ENCODE measurements at places on chromosomes 5 and 9.

GRCh38 chr5:83474161-83474796 lies 2.7 kb downstream of the VCAN start:
- peak; percentile 85 for DNase-seq

GRCh38 chr5:103433211-103433610 lies 129.4 kb downstream of the NUDT12 start:
- no peak for DNase-seq

- no peak for DNase-seq
These were observed 32.3 kb upstream of the TMEM171 start for GRCh38 chr5:73088026-73088425.

DNA sequence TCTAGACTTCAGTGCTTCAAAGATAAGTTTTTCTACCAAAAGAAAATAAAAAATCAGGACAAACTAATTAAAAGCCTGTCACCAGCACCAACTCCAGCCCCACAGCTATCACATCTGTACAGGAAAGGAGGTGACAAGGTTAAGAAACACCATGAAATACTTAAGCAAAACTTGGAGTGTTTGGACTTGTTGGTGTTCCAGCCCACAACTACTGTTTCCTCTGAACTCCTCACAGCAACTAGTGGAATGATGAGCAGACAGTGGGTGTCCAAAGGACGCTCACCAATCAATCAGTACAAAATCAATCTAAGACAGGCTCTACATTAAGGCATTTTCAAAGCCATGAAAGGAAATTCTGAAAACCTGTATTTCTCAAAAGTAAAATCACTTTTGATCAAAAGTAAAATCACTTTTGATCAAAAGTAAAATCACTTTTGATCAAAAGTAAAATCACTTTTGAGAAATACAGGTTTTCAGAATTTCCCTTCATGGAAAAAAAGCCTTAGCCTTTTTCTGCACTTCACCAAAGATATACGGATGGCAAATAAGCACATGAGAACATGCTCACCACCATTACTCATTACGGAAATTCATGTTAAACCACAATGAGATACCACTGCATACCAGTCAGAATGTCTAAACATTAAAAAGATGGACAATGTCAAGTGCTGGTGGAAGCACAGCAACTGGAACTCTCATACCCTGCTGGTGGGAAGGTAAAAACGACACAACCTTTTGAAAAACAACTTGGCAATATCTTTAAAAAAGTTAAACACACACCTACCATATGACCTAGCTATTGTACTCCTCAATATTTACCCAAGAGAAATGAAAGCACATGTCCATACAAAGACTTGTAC lies 79.7 kb downstream of the MED27 start:
- no peak for DNase-seq

GRCh38 chr5:103910786-103911185 lies 348.2 kb upstream of the NUDT12 start:
- DNase-seq = no peak

DNA sequence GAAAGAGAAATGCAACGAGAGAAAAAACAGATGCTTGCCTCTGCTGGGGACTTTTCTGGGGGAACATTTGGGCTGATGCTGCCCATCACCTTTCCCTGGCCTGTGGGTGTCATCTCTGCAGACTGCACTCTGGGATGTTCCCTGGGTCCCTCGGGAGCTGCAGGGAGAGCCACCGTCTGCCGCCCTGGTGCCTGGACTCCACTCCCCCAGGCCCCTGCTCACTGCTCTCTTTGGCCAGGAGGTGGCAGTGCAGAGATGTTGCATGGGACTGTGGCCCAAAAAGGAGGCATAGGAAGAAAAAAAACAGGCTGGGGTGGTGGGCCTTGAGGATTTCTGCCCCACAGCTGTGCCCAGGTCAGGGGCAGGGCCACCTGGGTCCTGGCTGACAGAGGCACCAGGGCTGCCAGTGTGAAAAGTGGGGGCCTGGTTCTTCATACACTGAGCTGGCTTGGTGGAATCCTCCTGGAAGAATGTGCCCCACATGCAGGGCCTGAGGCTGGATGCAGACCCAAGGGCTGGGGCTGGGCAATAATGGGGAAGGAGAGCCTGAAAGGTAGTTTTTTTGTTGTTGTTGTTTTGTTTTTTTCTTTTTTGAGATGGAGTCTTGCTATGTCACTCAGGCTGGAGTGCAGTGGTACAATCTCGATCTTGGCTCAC lies 353.6 kb downstream of the SLIT3 start:
- DNase-seq = peak; percentile 61

DNA sequence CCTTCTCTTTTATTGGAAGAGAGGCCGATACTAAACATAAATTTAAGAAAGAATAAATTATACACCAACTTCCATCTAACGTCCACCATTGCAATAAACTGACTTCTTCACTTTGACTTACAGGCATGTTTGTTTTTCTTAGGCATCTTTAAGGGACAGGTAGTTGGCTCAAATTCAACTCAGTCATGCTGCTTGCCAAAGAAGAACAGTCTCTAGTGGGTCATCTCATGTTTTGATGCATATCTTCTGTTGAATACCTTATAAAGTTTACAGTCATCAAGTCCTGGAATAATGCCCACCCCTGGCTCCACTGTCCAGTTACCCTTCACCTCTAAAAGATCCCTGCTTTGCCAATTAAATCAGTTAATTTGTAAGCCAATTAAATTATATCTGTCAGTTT lies 328.2 kb upstream of the GRAMD2B start:
- DNase-seq = no peak

GRCh38 chr9:125189011-125189360 lies 617 bp downstream of the PPP6C start:
- DNase-seq = peak; percentile 18

- no peak for DNase-seq
These were observed 134.4 kb upstream of the IER5L start for GRCh38 chr9:129312251-129313122.

DNA sequence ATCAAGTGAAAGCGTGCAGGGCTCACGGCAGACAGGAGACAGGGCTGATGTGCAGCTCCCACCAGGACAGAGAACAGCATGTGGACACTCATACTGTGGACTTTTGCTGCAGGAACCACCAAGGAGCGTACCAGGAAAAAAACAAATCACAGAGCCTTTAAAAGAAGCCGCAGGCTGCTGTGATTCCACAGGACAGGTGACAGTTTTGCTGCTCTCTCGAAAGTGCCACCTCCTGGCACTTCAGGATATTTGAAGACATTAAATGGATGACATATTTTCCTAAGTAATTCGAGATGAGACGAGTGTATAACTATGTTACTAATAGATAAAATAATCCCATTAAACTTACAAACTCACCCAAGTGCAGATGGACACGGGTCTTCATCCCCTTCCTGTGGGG lies 29.3 kb downstream of the ZDHHC11 start:
- no peak for DNase-seq

GRCh38 chr9:111427186-111427585 lies 57.0 kb downstream of the ECPAS start:
- peak; percentile 8 for DNase-seq

GRCh38 chr5:16140944-16141343 lies 38.6 kb downstream of the MARCHF11 start:
- DNase-seq = no peak

GRCh38 chr9:109182940-109183798 lies 16.1 kb upstream of the FRRS1L start:
- peak; percentile 52 for DNase-seq

GRCh38 chr9:2066312-2067273 lies 51.4 kb downstream of the SMARCA2 start:
- peak; percentile 25 for DNase-seq

GRCh38 chr5:40355846-40356245 lies 323.9 kb upstream of the PTGER4 start:
- DNase-seq = no peak

- no peak for DNase-seq
These were observed 82.5 kb downstream of the ESM1 start for GRCh38 chr5:54902791-54903473.

- no peak for DNase-seq
These were observed 146.9 kb upstream of the SLC1A3 start for GRCh38 chr5:36459176-36460135.

GRCh38 chr9:34961574-34962490 lies 3.7 kb downstream of the PHF24 start:
- DNase-seq = peak; percentile 31

DNA sequence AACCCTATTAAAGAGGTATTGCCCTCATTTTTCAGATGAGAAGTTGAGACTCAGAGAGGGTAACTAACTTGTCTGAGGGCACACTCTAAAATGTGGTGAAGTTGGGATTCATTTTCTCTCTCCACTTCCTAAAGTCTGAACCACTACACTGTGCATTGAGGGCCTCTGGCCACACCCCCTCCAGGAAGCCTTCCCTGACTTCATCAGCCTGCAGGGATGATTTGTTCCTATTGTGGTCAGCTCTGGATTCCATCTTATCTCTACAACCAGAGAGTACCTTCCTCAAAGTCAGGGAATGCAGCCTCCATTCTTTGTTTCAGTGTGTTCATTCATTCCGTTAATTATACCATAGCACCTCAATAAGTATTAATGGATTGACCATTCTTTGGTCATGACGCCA lies 356.0 kb upstream of the PANK3 start:
- no peak for DNase-seq

GRCh38 chr5:39411061-39411460 lies 13.7 kb downstream of the DAB2 start:
- DNase-seq = no peak

DNA sequence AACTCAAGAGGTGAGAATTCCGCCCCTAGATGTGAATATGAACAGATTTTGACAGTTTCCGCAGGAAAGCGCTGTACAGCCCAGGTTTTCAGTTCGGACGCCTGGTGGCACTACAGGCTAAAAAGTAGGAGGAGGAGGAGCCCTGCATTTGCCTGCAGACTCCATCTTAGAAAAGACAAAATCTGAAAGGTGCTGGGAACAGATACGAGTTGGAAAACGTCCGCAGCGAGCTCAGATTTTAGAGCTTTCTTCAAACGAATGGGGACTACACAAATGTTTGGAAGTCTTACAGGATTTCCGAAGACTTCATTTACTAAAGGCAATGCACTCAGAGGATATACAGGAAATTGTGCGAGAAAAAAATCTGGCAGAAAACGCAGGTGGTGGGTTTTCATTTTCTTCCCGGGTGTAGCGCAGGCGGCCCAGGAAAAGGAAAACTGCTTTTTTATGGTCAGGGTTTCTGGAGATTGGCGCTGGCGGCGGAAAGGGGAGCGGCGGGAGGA lies 9.9 kb upstream of the PCDHB2 start:
- peak; percentile 57 for DNase-seq

GRCh38 chr5:33938507-33938796 lies 2.3 kb downstream of the RXFP3 start:
- DNase-seq = no peak

DNA sequence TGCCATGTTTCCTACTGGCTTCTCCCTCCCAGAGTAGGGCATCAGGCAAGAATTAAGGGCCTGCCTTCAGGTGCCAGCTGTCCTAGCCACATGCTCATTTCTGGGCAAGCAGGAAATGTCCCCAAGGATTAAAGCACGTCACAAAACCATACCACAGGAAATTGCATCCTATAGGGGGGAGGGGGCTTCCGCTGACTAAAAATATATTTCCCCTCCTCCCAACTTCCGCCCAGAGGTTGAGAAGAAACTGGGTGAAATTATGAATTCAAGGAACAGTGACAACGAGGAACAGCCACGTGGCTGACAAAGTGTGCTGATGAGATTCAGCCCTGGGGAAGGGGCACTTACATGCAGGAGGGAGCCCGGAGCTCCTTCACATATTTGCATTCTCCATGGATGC lies 4.1 kb downstream of the HBEGF start:
- no peak for DNase-seq

GRCh38 chr5:176601901-176602482 lies 8.0 kb downstream of the GPRIN1 start:
- no peak for DNase-seq

DNA sequence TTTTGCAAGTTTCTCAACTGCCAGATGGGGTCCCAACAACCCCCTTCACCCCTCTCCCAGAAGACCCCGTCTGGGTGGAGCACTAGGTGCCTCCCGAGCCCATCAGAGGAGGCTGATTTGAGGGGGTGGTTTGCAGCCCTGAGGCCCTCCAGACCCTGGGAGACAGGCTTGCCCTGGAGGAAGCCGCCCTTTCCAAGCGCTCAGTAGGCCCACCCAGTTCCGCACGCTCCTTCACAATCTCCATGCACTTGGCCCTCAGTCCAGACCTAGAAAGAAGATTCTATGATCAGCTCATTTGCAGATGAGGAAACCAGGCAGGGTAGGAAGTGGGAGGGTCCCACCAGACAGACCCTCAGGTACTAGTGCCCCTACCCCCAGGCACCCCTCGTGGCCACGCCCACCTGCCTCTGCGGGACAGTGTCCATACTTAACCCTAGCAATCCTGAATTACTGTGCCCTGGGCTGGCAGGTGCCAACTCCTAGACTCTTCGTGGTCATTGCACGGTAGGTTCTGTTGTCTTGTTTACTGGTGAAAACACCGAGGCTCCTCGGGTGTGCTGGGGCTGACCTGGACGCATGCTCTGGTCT lies 22.3 kb downstream of the OR2V1 start:
- DNase-seq = no peak

DNA sequence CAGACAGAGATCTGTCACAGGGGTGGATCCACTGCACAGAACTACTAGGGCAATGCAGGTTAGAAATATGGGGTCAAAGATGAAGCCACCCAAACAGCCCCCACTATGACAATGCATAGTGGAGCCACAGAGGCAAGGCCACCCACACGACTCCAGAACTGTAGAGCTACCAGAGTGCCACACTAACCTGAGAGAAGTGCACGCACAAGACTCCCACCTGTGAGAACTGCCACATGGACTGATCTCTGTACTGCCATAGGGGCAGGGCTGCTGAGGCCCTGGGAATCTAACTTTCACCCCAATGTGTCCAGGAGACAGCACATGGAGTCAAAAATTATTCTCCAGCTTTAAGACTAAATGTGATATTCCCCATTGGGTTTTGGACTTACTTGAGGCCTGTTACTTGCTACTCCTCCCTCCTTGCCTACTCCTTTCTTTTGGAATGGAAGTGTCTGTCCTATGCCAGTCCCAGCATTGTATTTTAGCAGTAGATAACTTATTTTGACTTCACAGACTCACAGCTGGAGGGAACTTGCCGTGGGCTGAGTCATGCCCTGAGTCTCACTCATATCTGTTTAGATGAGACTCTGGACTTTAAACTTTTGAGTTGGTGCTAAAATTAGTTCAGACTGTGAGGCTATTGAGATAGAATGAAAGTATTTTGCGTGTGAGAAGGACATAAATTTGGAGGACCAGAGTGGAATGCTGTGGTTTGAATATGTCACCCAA lies 853.3 kb downstream of the MAT2B start:
- DNase-seq = no peak

DNA sequence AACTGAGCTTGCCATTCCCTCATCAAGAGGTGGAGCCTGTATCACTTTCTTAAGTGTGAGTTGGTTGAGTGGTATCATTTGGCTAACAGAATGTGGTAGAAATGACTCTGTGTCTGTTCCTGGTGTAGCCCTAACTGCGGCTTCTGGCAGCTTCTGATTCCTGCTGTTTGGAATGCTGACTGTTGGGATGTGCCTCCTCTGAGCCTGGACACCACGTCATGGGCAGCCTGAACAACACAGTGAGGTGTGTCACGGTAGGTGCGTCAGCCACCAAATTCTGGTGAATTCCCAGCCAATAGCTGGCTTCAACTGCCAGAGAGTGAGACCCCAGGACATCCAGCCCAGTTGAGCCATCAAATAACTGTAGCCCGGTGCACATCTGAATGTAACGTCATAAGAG lies 6.1 kb upstream of the C9orf152 start:
- peak; percentile 33 for DNase-seq

- DNase-seq = no peak
These were observed 22.2 kb downstream of the HMCN2 start for GRCh38 chr9:130287736-130288135.
